ENCODE measurements at places on chromosomes 6 and 20.

GRCh38 chr6:39072830-39073229 is 24.2 kb downstream of the GLP1R start:
- no peak for DNase-seq

- no peak for DNase-seq
Measured at GRCh38 chr20:47927385-47927851, 142.1 kb upstream of the SULF2 start.

GRCh38 chr20:52869276-52869675 is 102.9 kb upstream of the TSHZ2 start:
- DNase-seq: no peak

DNA sequence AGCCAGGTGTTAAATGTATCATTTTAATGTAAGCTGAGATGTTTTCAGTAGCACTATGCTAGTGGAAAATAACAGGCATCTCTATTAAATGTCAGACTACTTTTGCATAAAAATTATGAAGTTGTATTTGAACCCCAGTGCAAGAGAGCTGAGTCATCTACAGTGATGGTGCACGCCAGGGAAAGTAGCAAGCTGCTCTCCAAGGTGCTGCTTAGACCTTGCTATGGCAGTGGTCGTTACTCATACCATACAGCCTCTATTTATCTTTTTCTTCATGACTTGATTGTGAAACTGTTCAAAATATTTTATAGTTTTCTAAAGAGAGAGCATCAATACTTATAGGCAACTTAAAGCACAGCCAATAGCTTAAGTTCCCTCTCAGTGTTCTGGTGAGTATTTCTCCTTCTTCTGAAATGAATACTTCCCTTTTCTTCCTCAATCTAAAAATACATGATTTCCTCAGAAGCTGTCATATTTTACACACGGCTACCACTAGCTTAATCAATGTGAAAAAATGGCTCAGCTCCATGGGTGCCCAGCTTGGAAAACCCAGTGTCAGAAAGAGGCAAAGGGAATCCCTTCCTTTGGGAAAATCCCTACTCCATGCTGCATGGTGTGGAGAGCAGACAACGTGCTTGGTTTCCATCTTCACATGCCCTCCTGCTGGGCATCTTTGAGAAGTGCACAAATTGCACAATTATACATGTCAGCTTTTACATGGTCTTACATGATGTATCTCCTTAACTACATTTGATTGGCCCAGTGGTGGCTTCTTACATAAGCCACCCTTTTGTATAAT is 105.6 kb downstream of the ELOVL4 start:
- no peak for DNase-seq

GRCh38 chr6:37321101-37321500 is 32.7 kb upstream of the RNF8 start:
- no peak for DNase-seq

DNA sequence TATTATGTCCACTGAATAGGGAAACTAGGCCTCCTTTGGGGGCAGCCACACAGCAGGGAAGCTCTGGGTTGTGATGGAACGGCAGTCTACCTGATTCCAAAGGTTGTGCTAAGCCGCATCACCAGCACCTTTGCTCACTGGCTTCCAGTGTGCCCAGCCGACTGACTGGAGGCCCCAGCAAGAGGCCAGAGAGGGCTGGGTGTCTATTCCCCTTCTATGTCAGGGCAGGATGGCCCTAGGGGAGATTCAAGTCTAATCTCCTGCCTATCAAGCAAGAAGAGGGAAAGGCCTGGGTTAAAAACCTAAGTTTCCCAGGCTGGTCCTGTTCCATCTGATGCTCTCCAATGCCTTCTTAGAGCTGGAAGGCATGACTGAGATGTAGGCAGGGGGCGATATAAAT is 53.6 kb downstream of the JPH2 start:
- no peak for DNase-seq

- no peak for DNase-seq
Measured at GRCh38 chr6:165662749-165663376, at the start of gene PDE10A. PDE10A (minus strand) TSS chr6:165663241; CDS start chr6:165662811, 430 bp downstream.

DNA sequence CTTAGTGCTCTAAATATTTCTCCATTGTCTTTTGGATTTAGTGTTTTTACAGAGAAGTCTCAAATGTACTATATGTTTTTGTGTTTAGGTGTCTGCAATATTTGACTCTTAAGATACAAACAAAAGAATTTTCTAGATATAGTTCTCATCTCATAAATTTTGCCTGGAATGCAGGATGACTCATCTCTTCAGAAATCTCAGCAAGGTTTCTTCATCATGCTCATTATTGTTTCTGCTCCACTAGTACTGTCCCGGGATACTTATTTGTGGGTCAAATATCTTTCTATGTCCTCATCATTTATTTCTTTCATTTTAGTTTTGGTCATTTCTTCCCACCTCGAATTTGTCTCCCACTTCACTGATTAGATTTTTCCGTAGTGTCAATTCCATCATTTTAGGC is 9.5 kb downstream of the AHI1 start:
- no peak for DNase-seq

DNA sequence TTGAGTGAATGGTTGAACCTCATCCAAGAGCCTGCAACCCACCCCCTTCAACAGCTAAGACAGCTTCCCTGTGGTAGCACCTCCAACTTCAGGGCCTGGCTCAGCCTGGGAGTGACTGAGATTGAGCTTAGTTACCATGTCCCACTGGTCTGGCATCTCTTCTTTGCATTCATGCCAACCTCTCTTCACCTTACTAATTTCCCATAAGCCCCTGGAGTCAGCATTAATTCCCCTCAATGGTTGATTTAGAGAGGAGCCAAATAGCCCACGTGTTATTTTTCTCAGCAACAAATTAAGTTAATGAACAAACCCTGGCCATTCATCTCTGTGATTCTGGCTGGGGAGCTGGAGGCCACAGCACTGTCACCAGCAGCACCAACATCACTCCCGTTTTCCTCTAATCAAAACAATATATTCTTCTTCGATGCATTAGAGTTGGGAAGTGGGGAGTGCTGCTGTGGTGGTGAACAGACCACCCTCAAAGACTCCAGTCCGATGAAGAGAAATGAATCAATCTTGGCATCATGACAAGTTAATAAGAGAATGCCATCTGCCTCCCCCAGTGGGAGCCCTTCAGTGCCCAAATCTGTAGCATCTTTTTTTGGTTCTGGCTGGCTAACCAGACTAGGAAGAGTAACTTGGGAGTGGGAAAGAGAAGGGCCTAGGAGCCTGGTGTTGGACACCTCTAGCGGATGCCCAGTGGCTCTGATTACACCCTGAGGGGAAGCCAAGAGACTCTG is 316.9 kb upstream of the RNF24 start:
- DNase-seq: no peak

DNA sequence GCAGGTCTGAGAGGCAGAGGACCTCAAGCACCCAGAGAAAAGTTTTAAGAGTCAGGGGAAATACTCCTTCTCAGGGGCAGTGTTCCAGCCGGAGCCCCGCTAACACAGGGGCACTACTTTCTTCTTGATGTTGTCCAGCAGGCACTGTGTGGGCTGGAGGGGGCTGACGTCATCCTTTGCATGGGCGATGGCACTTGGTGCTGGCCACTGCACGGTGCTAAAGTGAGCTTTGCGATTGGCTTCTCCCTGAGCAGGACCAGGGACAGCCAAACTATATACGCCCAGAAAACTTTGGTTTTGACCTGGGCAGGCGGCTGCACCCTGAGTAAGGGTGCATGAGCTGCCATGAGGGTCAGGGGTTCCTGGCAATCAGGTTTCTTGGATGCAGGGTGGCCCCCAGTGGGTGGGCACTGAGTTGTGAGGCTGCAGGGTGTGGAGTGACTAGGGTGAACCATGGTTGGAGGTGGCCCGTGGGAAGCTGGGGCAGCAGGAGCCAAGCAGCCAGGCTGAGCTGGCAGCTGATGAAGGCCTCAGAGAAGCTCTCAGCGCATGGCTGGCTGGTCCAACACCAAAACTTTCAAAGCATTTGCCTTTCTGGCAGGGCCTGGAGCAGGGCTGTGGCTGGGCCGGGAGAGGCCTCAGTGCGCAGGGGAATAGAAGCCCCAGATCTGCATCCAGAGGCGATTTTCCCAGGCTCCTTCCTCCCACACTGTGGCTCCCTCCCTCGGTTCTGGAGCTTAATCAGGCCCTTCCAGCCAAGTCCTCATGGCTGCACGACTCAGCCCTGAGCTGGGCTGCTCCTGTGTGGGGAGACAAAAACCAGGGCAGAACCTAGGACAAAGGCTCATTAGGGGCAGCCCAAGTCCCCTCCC is 18.3 kb downstream of the MRPS18A start:
- no peak for DNase-seq

DNA sequence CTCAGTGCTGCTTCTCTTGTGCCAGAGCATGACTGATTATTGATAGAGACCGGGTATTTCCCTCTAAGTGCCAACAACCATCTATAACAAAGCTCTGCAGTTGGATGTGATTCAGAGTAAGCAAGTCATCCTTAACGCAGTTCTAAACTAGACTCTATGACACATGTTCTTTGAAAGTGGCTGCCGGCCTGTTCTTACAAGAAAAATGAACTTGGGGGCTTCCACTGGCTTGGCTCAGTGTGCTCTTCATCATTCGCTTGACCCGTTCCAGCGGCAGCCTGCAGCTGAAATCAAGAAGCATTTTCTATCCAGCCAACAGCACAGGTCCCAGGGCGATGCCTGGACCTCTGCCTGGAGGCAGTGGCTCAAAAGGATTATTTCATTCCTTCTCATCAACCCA is 29.8 kb downstream of the GFOD1 start:
- no peak for DNase-seq

GRCh38 chr20:24227600-24227999 is 239.0 kb upstream of the GGTLC1 start:
- no peak for DNase-seq

GRCh38 chr20:57624124-57624523 is 3.9 kb upstream of the ZBP1 start:
- no peak for DNase-seq

All from stimulated activated CD8-positive, alpha-beta memory T cell treated with anti-CD3 and anti-CD28 coated beads, Interleukin-7, amount 100 ng/mL, for 4 hours (primary cell).